CD4-positive, alpha-beta memory T cell (primary cell): ENCODE measurements at places on chromosomes 6 and 20. TPM values are rescaled to one million over a fixed set of nuclear protein-coding genes. Genes with fewer than 3 reads are reported as not detected.

Gene SNAI1
- 0.60 TPM for polyA plus RNA-seq

- DNase-seq: no peak
Observed at GRCh38 chr6:106637051-106637716, 7.8 kb downstream of the QRSL1 start.

Gene DYNLT2
- polyA plus RNA-seq: 0.56 TPM

DNA sequence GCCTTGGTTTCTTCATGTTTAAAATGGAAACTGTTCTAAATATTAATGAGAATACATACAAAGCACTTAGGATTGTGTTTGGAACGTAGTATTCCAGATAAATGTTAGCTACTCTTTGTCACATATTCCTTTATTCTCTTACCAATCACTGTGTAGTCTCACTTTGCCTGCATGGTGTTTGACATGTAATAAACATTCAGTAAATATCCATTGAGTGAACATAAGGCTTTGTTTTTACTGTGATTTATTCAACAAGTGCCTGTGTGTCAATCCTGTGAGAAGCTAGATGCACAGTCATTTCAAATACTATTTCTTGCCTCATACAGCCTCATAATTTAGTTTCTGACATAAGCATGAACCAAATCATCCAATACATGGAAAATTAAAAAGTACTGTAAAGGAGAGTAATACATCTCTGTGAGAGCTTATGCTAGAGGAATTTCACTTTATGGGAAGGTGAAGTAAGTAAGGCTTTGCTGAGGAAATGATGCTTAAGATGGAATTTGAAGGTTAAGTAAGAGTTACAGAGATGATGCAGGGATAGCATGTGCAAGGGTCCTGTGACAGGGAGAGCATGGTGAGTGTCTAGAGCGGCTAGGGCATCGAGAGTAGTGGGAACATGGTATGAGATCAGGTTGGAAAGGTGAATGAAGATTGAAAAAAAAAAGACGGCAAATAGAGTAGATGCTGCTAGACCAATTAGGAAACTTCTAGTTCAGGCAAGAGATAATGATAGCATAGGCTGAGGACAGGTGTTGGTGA is 14.7 kb downstream of the PM20D2 start:
- no peak for DNase-seq

- DNase-seq: no peak
Observed at GRCh38 chr20:41331731-41332130, 8.9 kb upstream of the LPIN3 start.

Gene CPXM1
- polyA plus RNA-seq: not detected

GRCh38 chr20:58753922-58754551 is 61.4 kb downstream of the NPEPL1 start:
- DNase-seq: no peak

Gene DOK5
- polyA plus RNA-seq: not detected

Gene SPTLC3
- 0.41 TPM for polyA plus RNA-seq

GRCh38 chr6:136751991-136752390 is 40.3 kb downstream of the MAP3K5 start:
- DNase-seq: no peak

DNA sequence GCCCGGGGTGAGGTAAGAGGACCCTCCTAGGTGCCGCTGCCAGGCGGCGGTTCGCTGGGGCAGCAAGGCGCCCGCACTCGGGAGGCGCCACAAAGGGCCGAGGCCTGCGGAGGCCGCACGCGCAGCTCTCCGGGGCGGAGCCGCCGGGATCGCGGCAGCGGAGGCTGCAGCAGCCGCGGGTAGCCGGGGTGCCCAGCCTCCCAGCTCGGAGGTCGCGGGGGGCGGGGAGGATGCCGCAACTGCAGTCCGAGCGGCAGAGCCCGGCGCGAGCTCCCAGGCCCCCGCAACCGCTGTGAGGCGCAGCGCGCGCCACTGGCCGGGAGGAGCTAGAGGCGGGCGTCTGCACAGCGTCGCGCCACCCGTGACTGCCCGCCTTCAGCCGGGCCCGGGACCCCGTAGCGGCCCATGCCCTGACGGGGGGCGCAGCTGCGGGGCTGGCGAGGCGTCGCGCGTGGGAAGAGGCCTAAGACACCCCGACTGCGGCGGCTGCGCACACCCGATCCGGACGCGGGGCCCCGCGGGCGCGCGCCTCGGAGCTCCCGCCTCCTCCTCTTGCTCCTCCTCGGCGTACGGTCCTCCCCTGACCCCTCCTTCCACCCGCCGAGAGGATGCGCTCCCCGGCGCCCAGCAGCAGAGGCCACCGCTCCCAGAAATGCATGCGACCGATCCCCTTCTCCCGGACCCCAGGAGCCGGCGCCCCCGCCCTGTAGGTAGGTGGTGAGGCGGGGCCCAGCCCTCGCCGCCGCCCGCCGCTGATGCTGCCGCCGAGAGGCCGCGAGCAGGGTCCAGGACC is at the start of gene NCOA7:
NCOA7 (plus strand) TSS at position 603 of the 793 bp plus-strand sequence. CDS start 24,395 bp downstream, outside the sequence.
- peak; percentile 83 for DNase-seq
